ENCODE measurements at places on chromosomes 3 and 15. TPM values are rescaled to one million over a fixed set of nuclear protein-coding genes. Genes with fewer than 3 reads are reported as not detected.

- no peaks in the 10 kb centered on the region for H3K36me3 ChIP-seq
- no peaks in the 10 kb centered on the region for H3K27me3 ChIP-seq
- no peak overlapping the region for H3K27ac ChIP-seq
These were observed 9.9 kb upstream of the ETFA start for GRCh38 chr15:76321171-76321570.

GRCh38 chr3:181631901-181632300 is 79.8 kb upstream of the SOX2 start:
- no peaks in the 10 kb centered on the region for H3K27me3 ChIP-seq
- no peaks in the 10 kb centered on the region for H3K36me3 ChIP-seq
- no peak for DNase-seq
- no peak overlapping the region for H3K27ac ChIP-seq

The IFT122 gene
- polyA plus RNA-seq, result 3.3 TPM

GRCh38 chr3:59006634-59007517 is 42.9 kb downstream of the CFAP20DC start:
- H3K27me3 ChIP-seq, result no peaks in the 10 kb centered on the region
- no peaks in the 10 kb centered on the region for H3K36me3 ChIP-seq
- H3K27ac ChIP-seq, result no peak overlapping the region
- H3K4me3 ChIP-seq, result no peak overlapping the region
- DNase-seq, result no peak

DNA sequence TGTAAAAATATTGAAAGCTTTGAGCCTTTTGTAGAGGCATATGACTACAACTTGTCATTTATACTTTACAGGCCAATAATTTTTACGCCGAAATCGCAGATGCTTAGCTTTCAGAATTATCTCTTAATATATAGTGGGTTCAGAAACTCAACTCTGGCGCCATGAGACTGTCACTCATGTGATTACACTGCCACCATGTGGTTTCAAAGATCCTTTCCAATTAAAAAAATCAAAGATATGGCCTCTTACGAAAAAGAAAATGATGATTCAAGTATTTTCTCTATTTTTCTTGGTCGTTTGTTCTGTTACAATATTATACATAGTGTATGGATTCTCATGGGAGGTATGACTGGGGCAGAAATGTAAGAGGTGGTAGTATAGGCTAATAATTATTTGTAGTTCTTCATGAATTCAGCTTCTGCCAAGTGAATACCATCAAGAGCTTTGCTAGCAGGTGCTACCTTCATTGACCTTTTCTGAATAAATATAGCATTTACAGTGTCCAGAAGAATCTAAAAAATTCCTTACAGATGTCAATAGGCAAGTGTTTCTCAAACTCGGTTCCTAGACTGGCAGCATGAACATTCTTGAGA is 751.7 kb upstream of the GOLIM4 start:
- H3K4me1 ChIP-seq, result no peaks in the 10 kb centered on the region
- no peak overlapping the region for H3K27ac ChIP-seq
- no peaks in the 10 kb centered on the region for H3K27me3 ChIP-seq
- DNase-seq, result no peak
- H3K4me3 ChIP-seq, result no peak overlapping the region

GRCh38 chr15:72285927-72286516 is 13.7 kb upstream of the PARP6 start:
- H3K4me1 ChIP-seq, result no peaks in the 10 kb centered on the region
- DNase-seq, result peak; percentile 42
- H3K4me3 ChIP-seq, result no peak overlapping the region
- no peaks in the 10 kb centered on the region for H3K36me3 ChIP-seq
- no peak overlapping the region for H3K27ac ChIP-seq
- no peaks in the 10 kb centered on the region for H3K27me3 ChIP-seq

The PGBD4 gene
- polyA plus RNA-seq, result 0.90 TPM

The HACL1 gene
- polyA plus RNA-seq, result 36.2 TPM

DNA sequence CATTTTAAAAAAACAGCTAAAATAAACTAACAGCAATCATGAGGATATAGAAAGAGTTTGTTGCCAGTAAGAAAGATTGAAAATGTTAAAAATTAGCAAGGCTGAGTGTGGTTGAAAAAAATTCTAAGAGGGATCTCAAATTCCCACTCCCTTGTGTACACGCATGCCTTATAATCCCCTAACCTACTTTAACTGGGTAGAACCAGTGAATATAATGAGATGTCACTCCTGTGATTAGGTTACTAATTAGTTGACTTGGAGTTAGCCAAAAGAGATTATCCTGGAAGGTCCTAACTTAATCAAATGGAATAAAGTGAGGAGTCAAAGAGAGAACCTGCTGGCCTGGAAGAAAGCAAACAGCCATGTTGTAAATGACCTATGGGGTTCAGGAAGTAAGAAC is 286.0 kb upstream of the TGFBR2 start:
- no peaks in the 10 kb centered on the region for H3K36me3 ChIP-seq
- no peak for DNase-seq
- H3K4me1 ChIP-seq, result no peaks in the 10 kb centered on the region
- no peak overlapping the region for H3K27ac ChIP-seq
- H3K4me3 ChIP-seq, result no peak overlapping the region

The CPNE4 gene
- polyA plus RNA-seq, result not detected

GRCh38 chr3:178706411-178706810 is 170.2 kb downstream of the KCNMB2 start:
- H3K27ac ChIP-seq, result no peak overlapping the region
- no peaks in the 10 kb centered on the region for H3K27me3 ChIP-seq
- DNase-seq, result no peak
- no peaks in the 10 kb centered on the region for H3K36me3 ChIP-seq
- H3K4me1 ChIP-seq, result no peaks in the 10 kb centered on the region

The BOC gene
- 0.31 TPM for polyA plus RNA-seq

DNA sequence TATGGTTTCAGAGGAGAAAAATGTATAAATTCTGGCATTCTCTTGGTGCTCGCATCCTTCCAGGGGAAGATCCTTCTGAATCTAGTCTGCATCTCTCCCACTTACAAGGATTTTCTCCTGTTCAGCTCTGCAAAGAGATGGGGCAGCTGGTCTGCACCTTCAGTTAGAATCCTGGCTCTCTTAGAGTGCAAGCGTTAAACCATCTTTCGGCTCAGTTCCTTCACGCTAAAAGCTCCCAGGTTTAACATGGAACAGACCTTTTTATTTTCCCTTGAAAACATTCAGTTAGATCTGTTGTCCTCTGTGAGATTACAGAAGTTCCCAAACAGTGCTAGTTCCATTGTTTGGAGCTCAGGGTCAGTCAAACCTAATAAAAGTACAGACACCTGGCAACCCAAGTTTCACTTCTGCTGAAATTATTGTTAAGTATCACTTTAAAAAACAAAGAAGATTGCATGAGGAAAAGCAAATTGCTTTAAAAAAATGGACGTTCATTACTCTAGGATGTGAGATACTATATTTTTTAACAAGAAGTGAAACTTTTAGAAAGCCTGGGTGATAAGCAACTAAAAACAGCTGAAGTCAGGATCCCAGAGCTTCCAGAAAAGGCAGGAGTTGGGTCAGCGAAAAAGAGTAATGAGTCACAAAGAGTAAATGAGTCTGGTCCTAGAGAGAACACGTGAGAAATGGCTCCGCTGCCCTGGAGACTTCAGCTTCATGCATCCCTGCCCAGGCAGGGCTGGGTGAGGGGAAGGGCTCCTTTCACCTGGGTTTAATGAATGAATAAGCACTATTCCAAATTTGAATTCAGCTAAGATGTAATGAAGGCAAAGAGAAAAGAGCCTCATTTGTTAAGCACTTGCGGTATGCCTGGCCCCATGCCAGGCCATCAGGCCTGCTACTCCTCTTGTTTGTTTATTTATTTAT is 63.3 kb downstream of the ABTB1 start:
- H3K4me1 ChIP-seq, result no peaks in the 10 kb centered on the region
- peaks cover 8% of the 10 kb centered on the region for H3K36me3 ChIP-seq

DNA sequence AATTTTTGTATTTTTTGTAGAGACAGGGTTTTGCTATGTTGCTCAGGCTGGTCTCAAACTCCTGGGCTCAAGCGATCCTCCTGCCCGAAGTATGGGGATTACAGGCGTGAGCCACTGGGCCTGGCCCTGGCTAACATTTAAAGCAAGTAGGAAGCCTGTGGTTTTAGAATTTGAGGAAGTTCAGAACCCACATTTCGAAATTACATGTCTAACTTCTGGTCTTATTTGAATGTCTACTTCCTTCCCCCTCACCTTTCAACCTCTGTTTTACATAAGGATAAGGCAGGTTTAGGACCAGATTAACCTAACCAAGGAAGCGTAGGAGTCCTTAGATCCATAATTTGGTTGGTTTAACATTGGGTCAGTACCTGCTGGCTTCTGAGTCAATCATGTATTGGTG is 120.5 kb upstream of the PROK2 start:
- H3K36me3 ChIP-seq, result no peaks in the 10 kb centered on the region
- no peak overlapping the region for H3K27ac ChIP-seq
- H3K4me1 ChIP-seq, result peaks cover 20% of the 10 kb centered on the region
- no peaks in the 10 kb centered on the region for H3K27me3 ChIP-seq
- DNase-seq, result no peak

DNA sequence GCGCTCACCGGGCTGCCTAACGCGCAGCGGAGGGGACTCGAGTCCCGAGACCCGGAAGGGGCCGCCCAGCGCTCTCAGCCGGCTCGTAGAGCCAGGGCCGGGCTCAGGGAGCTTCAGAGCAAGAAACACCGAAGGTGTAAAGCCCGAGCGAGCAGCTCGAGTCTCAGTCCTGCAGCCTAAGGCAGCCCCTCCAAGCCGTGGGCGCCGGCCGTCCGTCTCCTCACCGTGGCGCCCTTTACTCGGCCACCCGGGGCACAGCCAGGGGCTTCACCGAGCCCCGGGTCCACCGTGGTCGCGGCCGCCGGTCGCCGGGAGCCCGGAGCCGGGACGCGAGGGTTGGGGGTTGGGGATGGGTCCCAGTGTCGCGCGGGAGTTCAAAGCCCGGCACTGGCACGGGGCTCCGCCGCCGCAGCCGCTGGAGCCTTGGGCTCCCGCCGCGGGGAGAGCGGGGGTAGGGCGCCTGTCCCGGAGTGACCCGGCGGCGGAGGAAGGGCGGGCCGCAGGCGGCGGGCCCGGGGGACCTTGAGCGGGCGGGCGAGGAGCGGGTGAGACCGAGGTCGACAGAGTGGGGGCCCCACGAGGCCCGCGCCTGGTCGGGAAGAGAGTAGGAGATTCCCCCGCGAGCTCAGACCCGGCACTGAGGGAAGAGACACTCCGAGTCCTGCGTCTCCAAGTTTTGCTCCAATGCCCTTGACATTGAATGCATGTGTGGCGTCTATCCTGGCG is 26.9 kb upstream of the THRB start:
- H3K27me3 ChIP-seq, result no peaks in the 10 kb centered on the region
- no peaks in the 10 kb centered on the region for H3K36me3 ChIP-seq
- peaks cover 40% of the 10 kb centered on the region for H3K4me1 ChIP-seq
- peak; percentile 45 for DNase-seq

GRCh38 chr3:195065142-195065863 is 205.7 kb downstream of the XXYLT1 start:
- no peaks in the 10 kb centered on the region for H3K27me3 ChIP-seq
- peaks cover 11% of the 10 kb centered on the region for H3K4me1 ChIP-seq
- no peak for DNase-seq
- H3K4me3 ChIP-seq, result no peak overlapping the region
- H3K27ac ChIP-seq, result no peak overlapping the region

- no peaks in the 10 kb centered on the region for H3K36me3 ChIP-seq
- H3K27me3 ChIP-seq, result no peaks in the 10 kb centered on the region
- H3K4me1 ChIP-seq, result peaks cover 3% of the 10 kb centered on the region
- H3K4me3 ChIP-seq, result no peak overlapping the region
These were observed 86.1 kb downstream of the LIPC start for GRCh38 chr15:58517682-58518525.

GRCh38 chr3:87696124-87697013 is 362.4 kb downstream of the CGGBP1 start:
- no peaks in the 10 kb centered on the region for H3K4me1 ChIP-seq
- DNase-seq, result no peak
- no peaks in the 10 kb centered on the region for H3K27me3 ChIP-seq
- no peaks in the 10 kb centered on the region for H3K36me3 ChIP-seq
- H3K4me3 ChIP-seq, result no peak overlapping the region

The GUCA1C gene
- polyA plus RNA-seq, result not detected

- H3K27ac ChIP-seq, result no peak overlapping the region
- no peaks in the 10 kb centered on the region for H3K36me3 ChIP-seq
- DNase-seq, result no peak
- no peaks in the 10 kb centered on the region for H3K4me1 ChIP-seq
These were observed 345.3 kb downstream of the CHST2 start for GRCh38 chr3:143464850-143465249.

GRCh38 chr3:42020684-42021307 is 58.9 kb upstream of the ULK4 start:
- peaks cover 41% of the 10 kb centered on the region for H3K4me1 ChIP-seq
- no peak for DNase-seq
- no peak overlapping the region for H3K4me3 ChIP-seq
- no peaks in the 10 kb centered on the region for H3K27me3 ChIP-seq

- DNase-seq, result no peak
- H3K27me3 ChIP-seq, result no peaks in the 10 kb centered on the region
- no peak overlapping the region for H3K27ac ChIP-seq
- H3K4me1 ChIP-seq, result peaks cover 26% of the 10 kb centered on the region
- no peak overlapping the region for H3K4me3 ChIP-seq
These were observed 87.7 kb upstream of the LIMD1 start for GRCh38 chr3:45506751-45507391.

DNA sequence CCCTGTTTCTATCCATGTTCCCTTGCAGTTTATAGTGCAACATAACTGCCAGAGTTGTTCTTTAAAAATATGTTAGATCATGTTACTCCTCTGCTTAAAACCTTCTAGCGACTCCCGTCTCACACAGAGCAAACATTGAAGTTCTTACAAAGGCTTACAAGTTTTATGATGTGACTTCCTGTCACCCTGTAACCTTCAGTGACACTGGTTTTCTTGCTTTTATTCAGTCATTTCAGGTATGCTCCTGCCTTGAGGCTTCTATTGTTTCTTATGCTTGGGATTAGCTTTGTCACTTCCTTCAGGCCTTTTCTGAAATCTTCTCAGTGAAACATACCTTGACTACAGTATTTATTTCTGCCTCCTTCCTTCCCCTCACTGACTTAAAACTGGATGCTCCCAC is 252.1 kb downstream of the DOCK3 start:
- peaks cover 16% of the 10 kb centered on the region for H3K27me3 ChIP-seq
- no peak for DNase-seq
- no peak overlapping the region for H3K4me3 ChIP-seq
- H3K36me3 ChIP-seq, result no peaks in the 10 kb centered on the region
- H3K27ac ChIP-seq, result no peak overlapping the region

DNA sequence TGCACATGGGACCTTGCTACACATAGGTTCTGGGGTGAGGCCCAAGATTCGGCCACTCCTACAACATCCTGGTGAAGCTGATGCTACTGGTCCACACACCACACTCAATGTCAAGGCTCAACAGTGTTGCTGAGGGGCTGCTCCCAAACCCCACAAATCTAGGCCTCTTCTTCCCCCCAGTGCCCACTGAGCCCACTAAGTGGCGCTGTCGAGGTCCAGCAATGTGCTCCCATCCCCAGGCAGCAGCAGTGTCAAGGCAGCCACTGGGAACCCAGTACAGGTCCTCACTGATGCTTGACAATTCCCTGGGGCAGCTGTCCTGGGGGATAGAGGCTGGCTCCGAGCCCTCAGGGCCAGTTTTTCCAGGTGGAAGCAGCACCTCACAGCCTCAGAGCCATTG is 21.5 kb downstream of the SCN5A start:
- no peak for DNase-seq
- peaks cover 3% of the 10 kb centered on the region for H3K27me3 ChIP-seq
- no peak overlapping the region for H3K27ac ChIP-seq
- no peaks in the 10 kb centered on the region for H3K4me1 ChIP-seq
- no peaks in the 10 kb centered on the region for H3K36me3 ChIP-seq

All from liver (tissue), 10 donors.